ENCODE measurements at places on chromosomes 4 and X.

DNA sequence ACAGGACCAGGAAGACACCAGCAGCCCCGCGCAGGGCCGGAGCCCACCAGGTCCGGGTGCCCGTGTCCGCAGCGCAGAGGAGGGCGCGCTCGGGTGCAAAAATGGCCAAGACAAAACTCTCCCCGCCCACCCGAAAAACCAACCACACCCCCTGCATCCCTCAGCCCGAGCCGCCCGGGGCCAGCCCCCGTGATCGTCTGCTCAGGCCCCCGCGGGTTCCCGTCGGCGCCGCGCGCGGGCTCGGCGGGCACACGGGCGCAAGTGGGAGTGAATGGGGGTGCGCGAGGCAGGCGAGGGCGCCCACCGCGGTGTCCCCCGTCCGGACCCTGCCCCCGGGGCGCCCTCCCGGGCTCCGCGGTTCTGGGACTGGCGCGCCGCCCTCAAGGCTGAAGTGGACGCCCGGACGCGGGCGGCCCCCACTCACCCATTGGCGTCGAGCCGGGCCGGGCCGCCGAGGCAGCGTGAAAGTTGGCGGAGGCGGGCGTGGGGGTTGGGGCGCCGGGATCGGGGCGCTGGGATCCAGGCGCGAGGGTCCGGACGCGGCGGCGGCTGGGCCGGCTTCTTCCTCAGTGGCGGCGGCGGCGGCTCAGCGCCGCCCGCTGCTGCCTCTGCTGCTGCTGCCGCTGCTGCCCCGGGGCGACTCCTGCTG is 393 bp downstream of the SH3KBP1 start:
- peak; percentile 28 for DNase-seq

DNA sequence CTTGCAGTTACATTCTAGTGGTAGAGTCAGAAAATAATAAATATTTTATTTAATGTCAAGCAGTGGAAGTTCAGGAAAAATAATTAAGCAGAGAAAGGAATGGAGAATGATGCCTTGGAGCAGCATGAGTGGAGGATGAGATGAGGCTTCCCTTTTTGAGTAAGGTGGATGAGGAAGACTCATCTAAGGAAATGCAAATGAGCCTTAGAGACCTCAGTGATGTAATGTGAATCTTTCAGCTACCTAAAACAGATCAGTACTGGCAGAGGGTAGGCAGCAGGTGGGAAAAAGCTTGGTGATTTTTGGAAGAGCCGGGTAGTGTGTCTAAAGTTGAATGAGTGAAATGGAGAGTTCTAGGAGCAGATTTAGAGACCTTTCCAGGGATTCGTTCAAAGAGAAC is 118.2 kb downstream of the GRID2 start:
- DNase-seq, result no peak

DNA sequence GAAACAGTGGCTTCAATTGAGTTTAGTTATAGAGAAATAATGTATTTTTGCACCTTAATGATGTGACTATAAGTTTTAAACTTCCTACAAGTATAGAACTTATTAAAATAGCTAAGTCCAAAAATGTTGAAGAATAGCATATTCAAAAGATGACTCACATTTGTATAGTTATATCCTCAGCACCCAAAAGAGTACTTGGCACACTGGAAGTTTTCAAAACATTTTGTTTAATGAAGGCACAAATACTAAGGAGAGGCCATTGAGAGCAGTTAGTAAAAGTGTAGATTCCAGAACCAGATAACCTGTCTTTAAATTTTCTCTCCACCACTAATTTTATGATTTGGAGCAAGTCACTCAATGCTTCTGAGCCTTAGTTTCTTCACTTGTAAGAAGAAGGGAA is 226.9 kb upstream of the MID1 start:
- DNase-seq, result no peak

DNA sequence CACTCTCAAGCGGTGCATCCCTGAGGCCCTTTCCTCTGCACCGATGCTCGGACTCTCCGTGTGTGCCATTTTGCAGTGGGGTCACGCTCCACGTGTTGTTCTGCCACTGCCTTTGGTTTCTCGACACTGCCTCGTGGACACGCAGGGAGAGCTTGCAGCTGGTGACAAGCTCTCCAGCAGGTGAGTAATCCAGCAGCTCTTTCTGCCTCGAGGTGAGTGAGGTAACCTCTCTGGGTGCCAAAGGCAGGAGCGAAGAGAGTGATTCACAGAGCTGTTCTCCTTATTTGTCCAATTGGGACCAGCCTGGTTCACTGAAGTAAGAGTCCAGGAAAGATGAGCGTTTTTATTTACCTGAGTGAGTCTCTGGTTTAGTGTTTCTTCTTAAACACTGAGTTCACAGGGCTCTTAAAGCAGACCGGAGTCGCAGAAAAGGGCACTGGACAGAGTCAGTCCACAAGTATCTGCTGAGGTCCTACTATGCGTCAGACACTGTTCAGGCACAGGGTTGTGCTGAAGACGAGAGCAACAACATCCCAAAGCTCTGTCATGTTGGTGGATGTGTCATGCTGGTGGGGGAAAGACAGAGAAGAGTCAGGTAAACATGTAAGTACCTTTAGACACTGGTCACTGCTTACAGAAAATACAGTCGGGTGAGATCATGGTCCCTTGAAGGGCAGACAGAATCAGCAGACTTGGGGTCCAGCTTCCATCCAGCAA is 61.8 kb downstream of the FHDC1 start:
- no peak for DNase-seq

- DNase-seq, result no peak
Measured at GRCh38 chr4:149223659-149224058, 592.0 kb downstream of the IQCM start.

DNA sequence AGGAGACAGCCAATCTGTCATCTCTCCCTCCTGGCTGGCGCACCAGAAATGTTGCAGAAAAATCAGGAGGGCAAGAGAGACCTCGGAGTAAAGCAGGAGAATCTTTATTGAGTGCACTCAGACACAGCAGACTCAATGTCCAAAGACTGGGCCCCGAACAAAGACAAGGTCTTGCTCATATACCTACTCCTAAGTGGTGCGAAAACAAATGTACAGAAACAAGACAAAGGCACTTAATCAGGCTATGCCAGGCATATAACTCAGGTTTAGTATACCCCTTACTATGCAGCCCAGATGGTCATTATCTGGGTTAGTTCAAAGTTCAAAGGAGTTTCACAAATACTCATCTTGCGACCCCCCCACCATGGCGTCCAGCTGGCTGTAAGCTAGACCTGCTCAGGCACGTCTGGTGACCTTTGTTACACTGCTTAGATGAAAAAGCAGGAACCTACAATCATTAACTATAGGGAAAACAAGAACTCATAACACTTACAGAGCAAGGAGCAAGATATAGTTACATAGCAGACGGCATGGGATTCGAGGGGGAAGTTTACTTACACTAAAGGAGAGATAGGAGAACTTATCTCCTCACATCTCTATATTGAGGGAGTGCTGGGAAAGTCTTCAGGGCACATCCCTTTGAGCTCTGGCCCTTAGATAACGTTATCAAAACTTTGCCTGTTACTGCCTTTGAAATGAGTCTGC is 27.5 kb downstream of the SULT1E1 start:
- no peak for DNase-seq

DNA sequence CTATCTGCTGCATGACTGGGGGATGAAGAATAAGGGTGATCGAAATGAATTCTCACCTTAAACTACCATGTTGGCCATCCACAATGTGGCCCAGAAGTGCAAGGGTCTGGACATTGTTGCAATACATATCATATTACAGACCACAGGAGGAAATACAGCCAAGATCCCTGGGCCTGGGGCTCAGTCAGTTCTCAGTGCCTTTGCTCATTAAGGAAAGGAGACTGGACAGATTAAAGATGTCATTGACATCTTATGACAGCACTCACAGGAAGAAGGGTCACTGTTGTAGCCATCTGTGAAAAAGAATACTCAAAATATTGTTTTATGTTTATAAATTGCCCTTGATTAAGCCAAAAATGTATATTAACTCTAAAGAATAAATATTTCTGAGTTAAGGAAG is 1345.2 kb downstream of the FSTL5 start:
- DNase-seq, result no peak

GRCh38 chrX:151929126-151929525 is 16.4 kb downstream of the MAGEA4 start:
- DNase-seq, result no peak

DNA sequence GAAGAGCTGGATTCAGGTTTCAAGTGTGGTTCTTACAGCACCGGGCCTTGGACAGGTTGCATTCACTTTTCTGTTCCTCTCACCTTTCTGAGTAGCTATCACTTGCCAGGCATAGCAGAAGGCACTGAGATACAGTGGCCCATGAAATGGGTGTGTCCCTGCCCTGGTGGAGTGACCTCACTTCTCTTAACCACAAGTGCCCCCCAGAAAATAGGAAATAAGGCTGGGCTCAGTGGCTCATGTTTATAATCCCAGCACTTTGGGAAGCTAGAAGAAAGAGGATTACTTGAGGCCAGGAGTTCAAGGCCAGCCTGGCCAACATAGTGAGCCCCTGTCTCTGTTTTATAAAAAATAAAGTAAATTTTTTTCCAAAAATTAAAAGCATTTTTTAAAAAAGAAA is 101.7 kb upstream of the KIT start:
- no peak for DNase-seq

DNA sequence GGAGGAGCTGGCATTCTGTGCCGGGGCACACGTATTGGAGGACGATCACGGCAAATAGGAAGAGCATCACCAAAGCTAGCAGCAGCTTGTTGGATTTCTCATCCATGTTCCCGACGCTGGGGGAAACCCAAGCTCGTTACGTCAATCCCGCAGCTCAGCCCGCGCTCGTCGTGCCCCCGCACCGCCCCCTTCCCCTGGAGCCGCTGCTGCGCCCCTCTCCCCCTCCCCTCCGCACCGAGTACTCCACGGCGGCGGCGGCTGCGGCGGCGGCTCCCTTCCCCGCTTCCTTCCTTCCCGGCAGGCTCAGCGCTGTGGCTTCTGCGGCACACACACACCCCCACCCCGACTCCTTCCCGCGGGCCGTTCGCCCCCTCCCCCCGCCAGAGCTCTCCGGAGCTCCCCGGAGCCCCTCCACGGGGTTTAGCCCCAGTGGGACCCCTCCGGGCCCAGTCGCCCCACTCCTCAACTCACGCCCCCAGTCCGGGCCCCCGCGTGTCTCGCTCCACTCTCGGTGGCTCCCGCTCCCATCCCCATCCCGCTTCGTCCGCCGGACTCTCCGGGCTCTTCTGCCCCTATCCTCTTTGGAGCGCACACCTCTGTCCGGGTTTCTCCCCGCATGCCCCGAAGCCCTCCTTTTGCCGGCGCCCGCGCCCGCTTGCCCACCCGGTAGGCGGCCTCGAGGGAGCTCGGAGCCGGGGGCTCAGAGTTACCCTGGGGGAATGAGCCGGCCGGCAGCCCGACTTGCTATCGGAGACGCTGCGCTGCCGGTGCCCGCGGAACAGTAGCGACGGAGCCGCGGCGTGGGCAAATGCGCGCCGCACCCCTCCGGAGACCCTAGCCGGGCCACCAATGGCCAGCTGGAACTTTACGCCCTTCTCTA is 978 bp downstream of the HS6ST2 start:
- DNase-seq, result peak; percentile 2

GRCh38 chrX:54093159-54093558 is 48.9 kb upstream of the PHF8 start:
- DNase-seq, result no peak

GRCh38 chr4:184843984-184844554 is 18.3 kb upstream of the ACSL1 start:
- DNase-seq, result no peak

GRCh38 chr4:102298716-102299115 is 46.6 kb downstream of the SLC39A8 start:
- DNase-seq, result no peak

DNA sequence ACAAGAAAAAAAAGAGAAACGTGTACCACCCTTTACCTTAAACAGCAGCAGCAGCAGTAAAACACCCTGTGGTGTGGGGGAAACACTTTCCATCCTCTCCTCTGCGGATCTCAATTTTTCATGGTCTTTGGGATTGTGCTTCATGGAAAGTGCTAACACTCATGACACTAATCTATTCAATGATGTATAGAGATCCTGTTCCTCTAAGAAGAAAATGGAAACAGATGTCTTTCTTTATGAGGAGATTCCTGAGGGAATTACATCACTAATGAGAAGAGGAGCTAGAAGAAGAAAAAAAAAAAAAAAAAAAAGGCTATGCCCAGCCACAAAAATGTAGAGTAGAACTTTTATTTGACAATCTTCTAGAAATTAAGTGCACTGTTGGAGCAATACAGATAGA is 62.9 kb upstream of the NDST3 start:
- no peak for DNase-seq

DNA sequence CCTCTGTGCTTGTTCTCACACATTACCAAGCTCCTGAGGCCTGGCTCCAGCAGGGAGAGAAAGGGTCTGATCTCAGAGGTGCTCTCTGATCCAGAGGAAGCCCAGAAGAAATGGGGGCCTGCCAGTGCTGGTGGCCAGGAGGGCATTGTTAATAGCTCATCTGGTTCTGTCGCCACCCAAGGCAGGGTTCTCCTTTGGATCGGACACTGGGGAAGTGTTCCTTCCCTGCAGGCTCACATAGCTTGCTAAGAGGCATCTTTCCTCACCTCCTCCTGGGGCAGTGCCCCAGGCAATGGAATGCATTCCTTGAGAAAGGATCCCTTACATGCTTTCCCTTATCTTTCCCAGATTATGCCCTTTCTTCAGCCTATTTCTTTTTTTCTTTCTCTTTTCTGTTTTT is 53.8 kb downstream of the RBM47 start:
- DNase-seq, result no peak

- no peak for DNase-seq
Measured at GRCh38 chr4:153676486-153676885, 7.6 kb upstream of the TLR2 start.

DNA sequence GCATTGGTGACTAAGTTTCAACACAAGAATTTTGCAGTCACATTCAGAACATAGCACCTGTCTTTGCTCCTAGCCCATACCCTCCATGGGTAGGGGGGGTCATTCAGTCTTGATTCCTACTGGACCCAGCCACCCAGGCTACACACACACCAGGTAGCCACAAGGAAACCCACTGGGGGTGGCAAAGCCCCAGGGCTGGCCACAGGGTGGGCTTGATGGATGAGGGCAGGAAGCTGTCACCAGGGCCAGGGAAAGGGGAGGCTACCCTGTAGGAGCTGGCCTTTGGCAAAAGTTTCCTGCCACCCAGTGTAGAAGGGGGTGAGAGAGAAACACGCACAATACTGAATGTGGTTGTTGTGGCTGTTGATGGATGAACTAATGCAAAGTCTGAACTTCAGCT is 74.5 kb upstream of the NKX1-1 start:
- no peak for DNase-seq

- DNase-seq, result no peak
Measured at GRCh38 chr4:155430895-155431795, 54.4 kb upstream of the MAP9 start.

- no peak for DNase-seq
Measured at GRCh38 chrX:50719614-50720013, 94.4 kb downstream of the SHROOM4 start.

GRCh38 chrX:78506248-78506647 is 152.9 kb downstream of the RTL3 start:
- DNase-seq, result no peak

DNA sequence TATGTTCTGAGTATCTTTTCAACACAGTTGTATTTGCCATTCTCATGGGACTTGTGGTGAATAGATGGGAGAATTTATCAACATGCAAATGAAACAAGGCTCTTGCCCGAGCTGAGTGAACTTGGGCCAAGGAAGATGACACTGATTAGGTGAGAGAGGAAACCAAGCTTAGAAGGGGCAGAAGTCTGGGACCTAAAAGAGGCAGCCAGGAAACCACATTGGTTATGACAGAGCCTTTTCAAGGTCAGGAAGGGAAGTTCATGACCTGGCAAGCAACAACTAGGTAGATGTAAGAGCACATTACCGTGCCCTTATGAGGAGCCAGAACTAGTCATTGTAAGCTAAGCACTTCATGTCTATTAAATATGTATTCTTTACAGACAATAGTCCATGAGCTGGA is 590.3 kb downstream of the PACRGL start:
- no peak for DNase-seq

GRCh38 chrX:124249345-124249744 is 83.1 kb upstream of the TEX13D start:
- DNase-seq, result no peak

All from CD4-positive, alpha-beta T cell treated with Interferon alpha-2 for 1 hour (primary cell).